ENCODE measurements at places on chromosomes 1 and 21. TPM values are rescaled to one million over a fixed set of nuclear protein-coding genes. Genes with fewer than 3 reads are reported as not detected.

DNA sequence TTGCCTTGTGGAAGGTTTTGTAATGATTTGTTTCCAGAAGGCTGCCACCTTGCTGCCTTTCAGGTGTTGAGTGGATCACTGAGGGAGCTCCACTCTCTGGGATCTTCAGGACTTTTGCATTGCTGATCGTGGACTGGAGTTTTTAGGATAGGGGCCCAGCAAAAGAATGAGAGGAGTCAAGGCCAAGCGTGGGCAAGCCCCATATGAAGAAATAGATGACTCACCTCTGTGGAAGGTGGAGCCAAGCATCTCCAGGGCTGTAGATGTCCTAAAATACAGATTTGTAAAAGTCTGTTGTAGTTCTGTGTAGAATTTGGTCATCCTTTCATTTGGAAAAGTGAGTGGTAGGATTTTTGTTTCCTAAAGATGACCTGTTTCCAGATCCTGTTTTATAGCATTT is 67.0 kb downstream of the ST3GAL3 start:
- no peak overlapping the region for H3K27ac ChIP-seq
- no peaks in the 10 kb centered on the region for H3K36me3 ChIP-seq
- no peak overlapping the region for H3K4me3 ChIP-seq
- peaks cover 7% of the 10 kb centered on the region for H3K4me1 ChIP-seq

C1orf94 gene
- total RNA-seq, result 0.14 TPM

DNA sequence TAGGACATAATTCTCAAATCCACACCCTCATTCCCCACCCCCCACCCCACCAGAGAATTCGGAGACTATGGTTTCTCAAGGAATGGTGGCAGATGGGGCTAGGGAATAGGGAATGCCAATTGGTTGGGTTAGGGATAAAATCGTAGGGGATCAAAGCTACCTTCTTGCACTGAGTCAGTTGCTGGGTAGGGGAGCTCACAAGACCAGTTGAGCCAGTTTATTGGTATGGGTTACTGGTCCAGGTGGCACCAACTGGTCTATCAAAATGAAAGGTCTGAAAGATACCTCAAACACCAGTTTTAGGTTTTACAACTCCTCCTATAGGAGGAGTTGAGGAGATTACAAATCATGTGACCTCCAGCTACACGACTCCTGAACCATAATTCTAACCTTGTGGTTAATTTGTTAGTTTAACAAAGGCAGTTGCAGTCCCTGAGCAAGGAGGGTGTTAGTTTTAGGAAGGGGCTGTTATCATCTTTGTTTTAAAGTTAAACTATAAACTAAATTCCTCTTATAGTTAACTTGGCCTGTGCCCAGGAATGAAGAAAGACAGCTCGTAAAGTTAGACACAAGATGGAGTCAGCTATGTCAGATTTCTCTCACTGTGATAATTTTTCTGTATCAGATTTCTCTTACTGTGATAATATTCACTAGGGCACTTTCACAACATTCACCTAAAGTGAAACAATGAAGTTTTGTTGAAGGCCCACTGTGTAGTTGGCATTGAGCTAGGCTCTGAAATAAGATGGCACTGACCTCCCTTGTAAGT is 2.5 kb downstream of the SHISAL2A start:
- H3K27ac ChIP-seq, result no peak overlapping the region
- no peaks in the 10 kb centered on the region for H3K36me3 ChIP-seq
- no peak overlapping the region for H3K4me3 ChIP-seq
- H3K4me1 ChIP-seq, result peaks cover 15% of the 10 kb centered on the region
- H3K27me3 ChIP-seq, result peaks cover 13% of the 10 kb centered on the region
- no peak for DNase-seq

SHE gene
- 30.7 TPM for total RNA-seq

CCDC28B gene
- 22.4 TPM for total RNA-seq

DNA sequence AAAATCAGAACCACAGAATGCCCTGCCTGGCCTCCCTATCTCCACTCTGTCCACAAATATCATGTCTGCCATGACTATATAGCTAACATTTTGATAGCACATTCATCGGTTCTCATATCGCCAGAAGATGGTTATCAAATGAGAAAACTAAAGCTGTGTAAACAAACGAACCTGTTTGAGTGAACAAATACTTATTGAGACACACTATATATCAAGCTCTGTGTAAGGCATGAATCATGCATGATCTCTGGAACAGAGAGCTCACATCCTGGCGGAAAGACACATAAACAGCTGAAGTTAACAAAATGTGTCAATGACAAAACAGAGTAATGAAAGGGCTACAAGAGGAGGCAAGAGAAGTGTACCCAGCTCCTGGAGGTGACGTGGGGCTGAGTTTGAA is 13.1 kb downstream of the KCND3 start:
- no peak for DNase-seq
- no peaks in the 10 kb centered on the region for H3K4me1 ChIP-seq
- no peaks in the 10 kb centered on the region for H3K36me3 ChIP-seq
- H3K27ac ChIP-seq, result no peak overlapping the region
- H3K4me3 ChIP-seq, result no peak overlapping the region

SORT1 gene
- 27.3 TPM for total RNA-seq

DNA sequence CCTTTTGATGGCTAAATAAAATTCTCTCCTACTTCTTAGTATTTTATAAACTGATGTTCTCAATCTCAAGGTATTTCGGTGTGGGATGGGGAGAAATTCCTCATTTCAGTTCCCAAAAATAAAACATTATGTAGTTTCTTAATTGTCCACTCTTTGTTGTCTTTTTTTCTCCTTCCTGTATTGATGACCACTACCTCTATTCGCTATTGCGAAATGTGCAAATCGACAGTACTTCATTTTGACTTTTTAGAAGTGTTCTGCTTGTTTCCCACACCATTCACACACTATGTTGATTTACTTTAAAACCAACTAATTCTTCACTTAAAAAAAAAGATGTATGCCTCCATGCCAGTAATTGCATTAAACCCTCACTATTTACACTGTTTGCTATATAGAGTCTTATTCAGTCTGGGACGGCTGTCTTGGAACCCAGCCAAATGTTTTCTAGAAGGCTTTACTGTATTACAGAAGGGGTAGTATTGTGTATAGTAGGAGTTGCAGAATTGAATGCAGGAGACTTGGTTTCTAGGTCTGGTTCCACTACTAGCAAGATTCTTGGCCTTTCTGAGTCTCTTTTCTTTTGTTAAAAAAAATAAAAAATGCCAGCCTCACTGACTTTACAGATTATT is 5.6 kb downstream of the RNF2 start:
- H3K4me3 ChIP-seq, result no peak overlapping the region
- no peak for DNase-seq
- H3K36me3 ChIP-seq, result no peaks in the 10 kb centered on the region
- H3K27ac ChIP-seq, result no peak overlapping the region
- H3K4me1 ChIP-seq, result peaks cover 30% of the 10 kb centered on the region
- H3K27me3 ChIP-seq, result no peaks in the 10 kb centered on the region

DNA sequence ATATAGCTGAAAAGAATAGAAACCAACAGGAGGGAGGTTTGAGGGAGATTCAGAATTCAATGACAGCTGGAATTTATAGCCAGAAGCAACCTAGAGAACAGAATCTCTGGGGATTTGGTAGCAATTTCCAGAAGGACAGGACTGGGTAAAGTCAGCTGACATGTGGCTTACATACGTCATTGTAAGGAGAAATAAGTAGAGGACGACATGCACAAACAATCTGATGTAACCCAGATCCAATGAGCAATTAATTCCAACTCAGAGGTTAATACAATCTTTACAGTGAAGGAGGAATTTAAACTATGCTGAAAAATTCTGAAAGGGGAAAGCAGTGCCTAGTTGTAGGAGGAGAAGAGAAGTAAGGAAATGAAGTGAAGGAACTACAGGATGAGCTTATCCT is 383.9 kb downstream of the PTBP2 start:
- no peaks in the 10 kb centered on the region for H3K27me3 ChIP-seq
- H3K4me1 ChIP-seq, result no peaks in the 10 kb centered on the region
- DNase-seq, result no peak
- no peak overlapping the region for H3K4me3 ChIP-seq

OR2T2 gene
- not detected for total RNA-seq

CYP2J2 gene
- 0.50 TPM for total RNA-seq

RNU1-1 gene
- total RNA-seq, result under 0.01 TPM

GRCh38 chr1:202501281-202501680 is 152.8 kb downstream of the PPP1R12B start:
- no peaks in the 10 kb centered on the region for H3K4me1 ChIP-seq
- DNase-seq, result no peak
- no peak overlapping the region for H3K4me3 ChIP-seq
- no peaks in the 10 kb centered on the region for H3K27me3 ChIP-seq

- H3K27ac ChIP-seq, result peak overlapping the region; percentile 79
- no peak overlapping the region for H3K4me3 ChIP-seq
- peaks cover 24% of the 10 kb centered on the region for H3K4me1 ChIP-seq
- H3K27me3 ChIP-seq, result no peaks in the 10 kb centered on the region
- no peak for DNase-seq
- no peaks in the 10 kb centered on the region for H3K36me3 ChIP-seq
These were observed 17.0 kb downstream of the TTC39A start for GRCh38 chr1:51313268-51313852.

CD1B gene
- total RNA-seq, result not detected

DNA sequence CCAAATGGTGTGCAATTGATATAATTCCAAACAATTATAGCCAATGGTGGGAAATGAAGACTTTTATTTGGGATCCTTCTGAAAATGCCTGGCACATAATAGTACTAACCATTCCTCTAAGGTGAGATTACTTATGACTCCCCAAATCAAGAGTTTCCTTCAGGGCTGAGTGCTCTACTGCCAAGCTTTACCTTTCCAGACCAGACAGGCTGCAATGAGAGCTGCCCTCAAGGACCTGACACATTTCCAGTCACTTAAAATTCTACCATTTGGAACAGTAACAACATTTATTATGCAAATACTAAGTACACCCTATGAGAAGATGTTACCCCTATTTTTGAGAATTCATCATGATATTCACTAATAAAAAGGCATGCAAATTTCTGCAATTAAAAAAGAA is 21.1 kb downstream of the PAXBP1 start:
- H3K4me3 ChIP-seq, result no peak overlapping the region
- no peaks in the 10 kb centered on the region for H3K4me1 ChIP-seq
- no peaks in the 10 kb centered on the region for H3K27me3 ChIP-seq
- H3K27ac ChIP-seq, result no peak overlapping the region
- DNase-seq, result no peak

DNA sequence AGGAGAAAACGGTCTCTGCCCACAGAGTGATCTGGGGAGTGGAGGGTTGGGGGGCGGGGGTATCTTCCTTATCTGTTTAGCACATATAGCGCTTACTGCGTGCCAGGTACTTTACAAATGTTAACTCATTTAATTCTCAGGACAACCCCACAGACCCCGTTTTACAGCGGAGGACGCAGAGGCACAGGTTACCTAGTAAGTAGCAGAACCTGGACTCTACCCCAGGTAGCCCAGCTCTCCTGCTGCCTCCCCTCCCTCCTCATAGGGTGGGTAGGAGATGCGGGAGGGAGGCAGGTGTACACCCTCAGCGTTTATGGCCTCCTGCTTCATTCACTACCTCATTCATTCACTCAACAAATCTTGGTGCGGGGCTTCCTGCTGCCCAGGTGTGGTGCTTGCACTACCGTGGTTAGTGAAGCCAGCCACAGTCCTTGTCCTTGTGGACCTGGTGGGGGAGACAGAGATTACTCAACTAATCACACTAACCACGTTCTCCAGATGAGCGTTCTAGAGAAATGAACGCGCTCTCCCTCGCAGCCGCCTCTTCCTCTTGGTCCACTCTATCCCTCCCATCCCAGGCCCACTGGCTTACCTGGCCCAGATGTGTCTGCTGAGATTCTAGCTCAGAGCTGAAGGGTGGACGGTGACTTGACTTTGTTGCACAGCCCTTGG is 102.0 kb downstream of the IER5 start:
- H3K4me1 ChIP-seq, result no peaks in the 10 kb centered on the region
- no peak overlapping the region for H3K4me3 ChIP-seq
- H3K27ac ChIP-seq, result no peak overlapping the region
- H3K36me3 ChIP-seq, result no peaks in the 10 kb centered on the region
- no peak for DNase-seq

DNA sequence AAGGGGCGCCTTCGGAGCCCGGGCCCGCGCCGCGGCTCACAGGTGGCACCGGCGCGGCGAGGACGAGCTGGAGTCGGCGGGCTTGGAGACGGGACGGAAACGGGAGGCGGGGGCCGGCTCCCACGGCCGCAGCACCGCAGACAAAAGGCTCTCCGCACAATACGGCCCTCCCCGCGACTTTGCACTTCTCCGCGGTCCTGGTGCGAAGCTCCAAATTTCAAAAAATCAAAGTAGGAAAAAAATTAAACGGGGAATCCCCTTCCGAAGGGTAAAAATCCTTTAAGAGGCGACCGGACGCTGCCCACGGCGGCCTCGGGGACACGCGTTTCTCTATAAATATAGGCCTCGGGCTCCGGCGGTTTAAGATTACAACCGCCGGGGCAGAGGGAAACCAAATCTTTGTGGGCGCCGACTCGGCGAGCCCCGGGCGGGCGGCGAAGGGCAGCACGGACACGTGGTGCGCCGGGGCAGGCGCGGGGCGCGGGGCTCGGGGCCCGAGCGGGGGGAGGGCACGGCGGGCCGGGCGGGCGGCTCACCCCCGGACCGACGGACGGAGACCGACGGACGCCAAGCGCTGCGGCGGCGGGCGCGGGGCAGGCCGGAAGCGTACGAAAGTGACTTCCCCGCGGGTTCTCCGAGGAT is 453 bp downstream of the PABPC4 start:
- H3K4me1 ChIP-seq, result peaks cover 39% of the 10 kb centered on the region
- H3K27ac ChIP-seq, result peak overlapping the region; percentile 86
- H3K4me3 ChIP-seq, result peak overlapping the region; percentile 2
- H3K36me3 ChIP-seq, result no peaks in the 10 kb centered on the region
- no peaks in the 10 kb centered on the region for H3K27me3 ChIP-seq

VCAM1 gene
- 36.4 TPM for total RNA-seq

AQP10 gene
- total RNA-seq, result not detected

RUNX1 gene
- total RNA-seq, result 18.2 TPM

DNA sequence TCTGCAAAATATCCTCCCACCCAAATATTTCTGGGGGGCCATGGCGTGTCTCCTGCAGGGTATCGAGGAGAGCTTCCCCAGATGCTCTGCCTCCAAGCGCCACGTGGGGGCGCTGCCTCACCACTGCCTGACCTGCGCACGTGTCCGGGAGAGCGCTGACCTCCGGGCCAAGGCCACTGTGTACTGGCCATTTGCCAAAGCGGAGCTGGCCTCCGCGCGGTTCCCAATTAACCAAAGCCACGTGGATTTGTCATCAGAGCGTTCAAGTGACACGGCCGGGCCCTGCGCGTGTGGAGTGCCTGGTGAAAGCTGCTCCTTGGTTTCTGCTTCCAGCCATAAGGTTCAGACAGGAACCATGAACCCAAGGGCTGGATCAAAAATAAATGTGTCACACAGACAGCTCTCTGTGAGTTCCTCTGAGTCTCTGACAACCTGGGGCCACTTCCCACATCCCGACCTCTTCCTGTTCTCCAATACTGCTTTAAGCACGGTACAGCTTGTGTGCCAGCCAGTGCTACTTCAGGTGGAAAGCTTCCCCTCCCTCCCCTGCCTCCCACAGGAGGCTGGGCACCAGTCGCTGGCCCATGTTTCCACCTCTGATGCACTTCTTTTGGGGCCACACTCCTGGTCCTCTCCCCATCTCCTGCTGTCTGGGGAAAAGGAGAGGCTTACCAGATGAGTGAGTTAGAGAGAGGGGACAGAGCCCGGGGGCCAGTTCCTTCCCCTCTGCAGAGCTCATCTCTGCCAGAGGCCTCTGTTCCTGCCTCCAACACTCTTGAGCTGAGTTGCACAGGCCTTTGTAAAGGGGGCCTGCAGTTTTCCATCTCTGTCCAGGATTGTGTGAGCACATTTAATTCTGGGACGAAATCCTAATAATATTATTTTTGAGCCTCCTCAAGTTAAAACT is 26.1 kb downstream of the ZP4 start:
- H3K4me1 ChIP-seq, result peaks cover 7% of the 10 kb centered on the region
- H3K27ac ChIP-seq, result no peak overlapping the region
- H3K36me3 ChIP-seq, result no peaks in the 10 kb centered on the region
- H3K4me3 ChIP-seq, result no peak overlapping the region
- H3K27me3 ChIP-seq, result no peaks in the 10 kb centered on the region

UHMK1 gene
- total RNA-seq, result 59.6 TPM
